Aorta (tissue), 5 donors: ENCODE measurements at places on chromosomes 1 and 21. TPM values are rescaled to one million over a fixed set of nuclear protein-coding genes. Genes with fewer than 3 reads are reported as not detected.
A peak's percentile ranks its signal among the peaks of the same experiment; 100 is the strongest.

ZNF593OS gene
- not detected for total RNA-seq

- H3K4me3 ChIP-seq = no peak overlapping the region
- no peaks in the 10 kb centered on the region for H3K27me3 ChIP-seq
- no peak for DNase-seq
- H3K4me1 ChIP-seq = no peaks in the 10 kb centered on the region
- no peak overlapping the region for H3K27ac ChIP-seq
Measured at GRCh38 chr1:65209005-65209885, 61.2 kb downstream of the AK4 start.

TDRD5 gene
- total RNA-seq = not detected

DNA sequence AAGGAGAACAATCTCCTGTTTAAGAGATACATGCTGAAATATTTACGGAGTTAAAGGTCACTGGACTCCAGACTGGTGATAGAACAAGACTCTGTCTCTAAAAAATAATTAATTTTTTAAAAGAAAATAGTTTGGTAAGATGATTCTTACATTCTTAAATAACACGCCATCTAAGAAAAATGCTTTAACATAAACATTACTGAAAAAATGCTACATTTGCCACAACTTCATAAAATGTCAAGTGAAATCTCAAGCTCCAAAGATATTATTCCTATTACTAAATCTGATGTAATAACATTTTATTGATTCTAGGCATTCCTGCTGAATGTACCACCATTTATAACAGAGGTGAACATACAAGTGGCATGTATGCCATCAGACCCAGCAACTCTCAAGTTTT, 4.1 kb downstream of the ANGPTL3 start:
- H3K4me1 ChIP-seq = no peaks in the 10 kb centered on the region
- no peak overlapping the region for H3K4me3 ChIP-seq
- H3K27me3 ChIP-seq = no peaks in the 10 kb centered on the region
- no peaks in the 10 kb centered on the region for H3K36me3 ChIP-seq
- no peak for DNase-seq

GRCh38 chr1:2642560-2643413, 10.0 kb upstream of the MMEL1 start:
- H3K4me1 ChIP-seq = no peaks in the 10 kb centered on the region
- peak overlapping the region; percentile 27 for H3K4me3 ChIP-seq
- DNase-seq = peak; percentile 97
- H3K27ac ChIP-seq = no peak overlapping the region
- no peaks in the 10 kb centered on the region for H3K27me3 ChIP-seq

KRTAP19-1 gene
- total RNA-seq = not detected

DNA sequence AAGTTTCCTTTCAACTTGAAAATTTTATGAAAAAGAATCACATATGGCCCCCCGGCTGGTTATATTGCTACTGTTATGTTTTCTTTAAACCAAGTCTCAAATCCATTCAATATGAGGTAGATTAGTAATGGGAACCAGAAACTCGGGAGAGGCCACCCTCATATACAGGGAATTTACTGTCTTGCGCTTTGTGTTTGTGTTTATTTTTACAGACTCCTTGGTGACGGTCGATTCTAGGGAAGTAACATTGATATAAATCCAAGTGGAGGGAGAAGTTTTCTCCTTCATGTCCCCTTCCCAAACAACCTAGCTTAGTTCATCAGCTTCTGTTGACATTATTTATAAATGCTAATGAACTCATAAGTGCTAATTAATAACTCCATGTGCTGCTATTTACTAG, 163.5 kb upstream of the LMO4 start:
- no peaks in the 10 kb centered on the region for H3K27me3 ChIP-seq
- DNase-seq = no peak
- no peaks in the 10 kb centered on the region for H3K4me1 ChIP-seq
- H3K4me3 ChIP-seq = no peak overlapping the region
- no peak overlapping the region for H3K27ac ChIP-seq

- H3K27me3 ChIP-seq = no peaks in the 10 kb centered on the region
- no peaks in the 10 kb centered on the region for H3K36me3 ChIP-seq
- DNase-seq = no peak
Measured at GRCh38 chr1:112988367-112988766, 32.4 kb upstream of the SLC16A1 start.

DNA sequence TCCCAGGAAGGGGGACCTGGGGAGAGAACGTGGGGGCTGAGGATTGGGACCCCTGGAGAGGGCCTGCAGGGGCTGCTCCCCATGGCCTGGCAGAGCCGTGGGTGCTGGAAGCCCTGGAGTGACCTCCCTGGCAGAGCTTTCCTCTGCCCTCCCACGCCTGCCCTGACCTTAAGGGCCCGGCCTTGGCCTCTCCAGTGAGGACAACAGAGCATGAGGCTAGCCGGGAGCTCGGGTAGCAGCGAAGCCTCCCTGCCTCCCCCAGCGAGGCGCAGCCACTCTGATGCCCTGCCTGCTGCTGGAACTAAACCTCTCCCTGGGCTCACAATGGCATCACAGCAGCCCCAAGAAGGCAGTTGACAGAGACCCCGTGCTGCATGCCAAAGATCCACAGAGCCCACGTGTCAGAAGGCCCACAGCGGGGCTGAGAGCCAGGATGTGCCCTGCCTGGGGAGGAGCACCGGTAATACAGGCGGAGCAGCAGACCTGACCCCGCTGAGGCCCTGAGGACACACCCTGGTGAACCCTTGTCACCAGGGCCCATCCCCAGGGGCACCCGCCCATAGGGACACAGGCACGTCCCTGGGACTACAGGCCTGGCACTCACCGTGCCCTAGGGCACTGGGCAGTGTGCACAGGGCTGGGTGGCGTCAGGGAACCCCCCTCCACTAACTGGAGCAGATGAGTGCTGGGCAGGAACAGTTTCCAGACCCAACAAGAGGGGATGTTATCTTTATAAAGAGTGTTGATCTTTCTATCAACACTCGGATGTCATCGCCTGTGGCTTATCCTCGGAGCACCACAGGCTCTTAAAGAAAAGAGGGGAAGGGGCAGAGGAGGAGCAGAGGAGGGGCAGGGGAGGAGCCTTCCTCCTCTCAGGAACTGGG, 48.4 kb downstream of the ARHGEF16 start:
- no peak overlapping the region for H3K4me3 ChIP-seq
- no peaks in the 10 kb centered on the region for H3K36me3 ChIP-seq
- H3K27ac ChIP-seq = no peak overlapping the region
- no peak for DNase-seq
- no peaks in the 10 kb centered on the region for H3K27me3 ChIP-seq

GJA5 gene
- 59.1 TPM for total RNA-seq

DNA sequence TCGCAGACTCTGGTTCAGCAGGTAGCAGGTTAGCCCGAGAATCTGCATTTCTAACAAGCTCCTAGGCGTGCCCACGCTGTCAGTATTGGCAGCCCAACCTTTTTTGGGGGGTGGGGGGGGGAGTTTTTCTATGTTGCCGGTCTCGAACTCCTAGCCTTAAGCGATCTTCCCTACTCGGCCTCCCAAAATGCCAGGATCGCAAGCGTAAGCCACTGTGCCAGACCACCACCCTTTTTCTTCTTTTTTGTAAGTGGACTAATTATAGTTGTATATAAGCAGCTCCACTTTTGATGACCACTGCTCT, 480 bp upstream of the MIS18A start:
- H3K36me3 ChIP-seq = no peaks in the 10 kb centered on the region
- H3K27ac ChIP-seq = no peak overlapping the region
- no peaks in the 10 kb centered on the region for H3K4me1 ChIP-seq
- peak overlapping the region; percentile 80 for H3K4me3 ChIP-seq

DNA sequence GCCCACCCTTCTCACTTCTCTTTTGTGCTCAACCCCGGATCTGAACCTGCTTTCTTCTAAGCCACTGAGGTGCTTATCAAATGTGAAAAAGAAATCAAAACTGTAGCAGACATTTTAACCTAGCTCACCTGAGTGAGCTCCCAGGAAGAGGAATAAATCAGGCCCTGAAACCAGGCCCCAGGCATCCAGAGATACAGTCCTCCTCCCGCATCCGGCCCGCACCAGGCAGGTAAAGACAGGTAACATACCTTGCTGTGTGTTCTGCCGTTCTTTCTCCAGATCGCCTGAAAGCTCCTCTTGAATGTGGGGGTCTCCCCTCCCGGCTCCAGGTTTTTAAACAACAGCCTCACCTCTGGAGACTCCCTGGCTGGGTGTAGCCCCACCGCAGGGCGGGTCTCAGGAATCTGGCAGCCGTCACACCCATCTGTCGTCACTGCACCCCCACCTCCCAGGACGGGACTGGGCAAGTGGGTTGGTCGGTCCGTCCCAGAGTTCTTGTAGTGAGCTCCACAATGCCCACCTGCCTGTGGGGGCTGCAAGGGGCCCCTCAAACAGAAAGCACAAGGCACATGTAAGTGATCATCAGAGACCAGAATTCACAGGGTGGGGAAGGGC, at the start of gene LAMB3:
Gene LAMB3 (minus strand): TSS at position 305 of the 615 bp plus-strand sequence. CDS start 1,481 bp downstream, outside the sequence.
- H3K4me1 ChIP-seq = no peaks in the 10 kb centered on the region
- H3K27ac ChIP-seq = no peak within 1 kb of the TSS
- DNase-seq = no peak
- H3K36me3 ChIP-seq = no peaks in the 10 kb centered on the region
- H3K27me3 ChIP-seq = no peaks in the 10 kb centered on the region
